ENCODE measurements at places on chromosomes 1 and 21. TPM values are rescaled to one million over a fixed set of nuclear protein-coding genes. Genes with fewer than 3 reads are reported as not detected.

- no peak for DNase-seq
Measured at GRCh38 chr1:199529324-199529723, 498.2 kb upstream of the NR5A2 start.

Gene NKAIN1
- total RNA-seq, result not detected

Gene ZNF683
- 0.19 TPM for total RNA-seq

- DNase-seq, result no peak
Measured at GRCh38 chr21:39400173-39400572, 45.4 kb downstream of the LCA5L start.

DNA sequence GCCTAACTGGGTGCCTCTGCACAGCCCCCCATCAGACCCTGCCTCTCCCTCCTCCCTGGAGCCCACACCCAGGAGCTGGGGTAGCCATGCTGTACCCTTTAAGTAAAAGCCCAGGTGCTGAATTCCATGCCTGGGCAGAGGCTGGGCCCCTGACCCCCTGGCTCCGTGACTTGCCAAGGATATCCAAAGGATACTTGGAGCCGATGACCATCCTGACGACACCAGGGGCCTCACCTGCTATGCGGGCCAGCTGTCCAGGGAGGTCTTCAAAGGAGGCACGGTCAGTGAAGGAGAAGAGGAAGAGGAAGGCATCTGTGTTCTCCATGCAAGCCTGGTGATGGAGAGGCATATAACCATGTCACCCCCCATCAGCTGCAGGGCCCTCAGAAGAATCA lies 4.7 kb downstream of the CPLANE2 start:
- DNase-seq, result no peak

DNA sequence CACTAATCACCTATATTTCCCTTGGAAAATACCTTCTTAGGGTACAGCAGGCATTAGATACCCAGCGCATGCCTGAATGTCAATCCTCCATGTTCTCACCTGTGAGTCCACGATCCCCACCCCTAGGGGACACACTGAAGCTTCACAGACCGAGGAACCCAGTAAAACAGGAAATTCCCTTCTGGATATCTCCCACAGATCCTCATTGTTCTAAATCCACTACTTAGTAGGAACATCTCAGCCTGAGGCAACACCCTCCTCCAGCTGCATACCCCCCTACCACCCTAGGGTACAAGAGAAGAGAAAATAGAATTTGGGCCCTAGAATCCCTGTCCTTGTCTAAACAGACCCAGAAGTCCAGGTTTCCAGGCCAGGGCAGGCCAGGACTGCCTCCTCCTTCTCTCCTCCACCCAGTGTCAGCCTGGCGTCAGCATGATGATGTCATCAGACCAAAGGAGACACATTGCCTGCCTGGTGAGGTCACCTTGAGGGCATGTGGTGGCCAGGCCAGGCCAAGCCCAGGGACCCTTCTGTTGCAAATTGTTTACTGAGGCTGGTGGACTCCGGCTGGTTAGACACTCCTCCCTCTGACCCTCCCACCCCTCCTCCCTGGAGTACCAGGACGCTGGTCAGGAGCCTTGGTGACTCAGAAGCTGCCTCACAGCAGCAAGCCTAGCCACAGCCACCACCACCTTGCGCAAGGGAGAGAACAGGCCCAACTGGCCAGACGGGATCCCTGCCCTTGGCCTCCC lies 6.2 kb downstream of the NECTIN4 start:
- DNase-seq, result peak; percentile 70

Gene KIAA1614
- 0.14 TPM for total RNA-seq

- DNase-seq, result peak; percentile 77
Measured at GRCh38 chr1:52368383-52369172, 2.6 kb upstream of the CC2D1B start.

DNA sequence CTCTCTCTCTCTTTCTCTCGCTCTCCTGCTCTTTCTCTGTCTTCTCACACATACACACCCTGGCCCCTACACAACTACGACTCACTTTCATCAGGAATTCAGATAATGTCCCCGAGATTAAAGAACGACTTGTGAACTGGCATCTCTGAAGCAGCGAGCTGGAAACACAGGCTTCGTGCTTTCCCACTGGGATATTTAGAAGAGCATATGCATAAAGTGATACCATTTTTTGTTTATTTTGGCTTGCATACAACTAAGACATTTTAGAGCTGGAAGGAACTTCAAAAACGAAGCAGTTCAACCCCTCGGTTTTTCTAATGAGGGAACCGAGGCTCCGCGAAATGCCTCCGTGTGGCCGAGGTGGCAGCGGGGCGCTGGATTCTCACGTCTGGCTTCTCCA lies 88.6 kb downstream of the ZBTB18 start:
- DNase-seq, result no peak

- no peak for DNase-seq
Measured at GRCh38 chr1:51729824-51730301, 113.0 kb downstream of the OSBPL9 start.

Gene KRTAP10-9
- total RNA-seq, result not detected

DNA sequence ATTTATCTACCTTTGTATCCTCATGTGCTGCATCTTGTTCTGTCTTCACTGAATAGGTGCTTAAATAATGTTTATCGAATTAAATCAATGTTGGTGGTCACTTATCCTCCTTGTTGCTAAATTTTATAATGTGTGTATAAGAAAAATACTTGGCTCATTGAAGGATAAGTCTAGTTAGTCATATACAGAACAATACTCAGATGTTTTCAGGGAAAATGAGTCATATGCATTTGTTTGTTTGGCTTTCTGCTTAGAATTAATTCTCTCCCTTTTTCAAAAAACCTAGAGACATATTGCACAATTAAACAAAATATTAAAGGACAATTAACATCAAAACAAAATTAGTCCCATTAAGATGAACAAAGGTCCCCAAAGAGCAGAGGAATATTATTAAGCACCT lies 89.0 kb downstream of the UBE2U start:
- DNase-seq, result no peak

DNA sequence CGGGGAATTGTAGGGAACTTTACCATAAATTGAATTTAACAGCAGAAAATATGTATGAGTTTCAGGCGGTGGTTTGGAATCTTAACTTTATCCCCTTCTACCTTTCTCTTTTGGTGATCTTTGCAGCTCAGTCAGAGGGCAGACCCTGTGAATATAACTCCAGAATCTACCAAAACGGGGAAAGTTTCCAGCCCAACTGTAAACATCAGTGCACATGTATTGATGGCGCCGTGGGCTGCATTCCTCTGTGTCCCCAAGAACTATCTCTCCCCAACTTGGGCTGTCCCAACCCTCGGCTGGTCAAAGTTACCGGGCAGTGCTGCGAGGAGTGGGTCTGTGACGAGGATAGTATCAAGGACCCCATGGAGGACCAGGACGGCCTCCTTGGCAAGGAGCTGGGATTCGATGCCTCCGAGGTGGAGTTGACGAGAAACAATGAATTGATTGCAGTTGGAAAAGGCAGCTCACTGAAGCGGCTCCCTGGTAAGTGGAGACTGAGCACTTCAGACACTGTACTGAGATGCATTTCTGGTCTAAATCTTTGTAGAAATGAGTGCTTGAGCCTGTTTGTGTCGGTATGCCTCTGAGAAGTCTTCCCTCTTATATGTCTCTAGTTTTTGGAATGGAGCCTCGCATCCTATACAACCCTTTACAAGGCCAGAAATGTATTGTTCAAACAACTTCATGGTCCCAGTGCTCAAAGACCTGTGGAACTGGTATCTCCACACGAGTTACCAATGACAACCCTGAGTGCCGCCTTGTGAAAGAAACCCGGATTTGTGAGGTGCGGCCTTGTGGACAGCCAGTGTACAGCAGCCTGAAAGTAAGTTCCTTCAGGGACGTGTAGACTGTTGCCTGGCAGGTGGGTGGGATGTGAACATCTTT lies 1.5 kb downstream of the CCN1 start:
- no peak for DNase-seq

DNA sequence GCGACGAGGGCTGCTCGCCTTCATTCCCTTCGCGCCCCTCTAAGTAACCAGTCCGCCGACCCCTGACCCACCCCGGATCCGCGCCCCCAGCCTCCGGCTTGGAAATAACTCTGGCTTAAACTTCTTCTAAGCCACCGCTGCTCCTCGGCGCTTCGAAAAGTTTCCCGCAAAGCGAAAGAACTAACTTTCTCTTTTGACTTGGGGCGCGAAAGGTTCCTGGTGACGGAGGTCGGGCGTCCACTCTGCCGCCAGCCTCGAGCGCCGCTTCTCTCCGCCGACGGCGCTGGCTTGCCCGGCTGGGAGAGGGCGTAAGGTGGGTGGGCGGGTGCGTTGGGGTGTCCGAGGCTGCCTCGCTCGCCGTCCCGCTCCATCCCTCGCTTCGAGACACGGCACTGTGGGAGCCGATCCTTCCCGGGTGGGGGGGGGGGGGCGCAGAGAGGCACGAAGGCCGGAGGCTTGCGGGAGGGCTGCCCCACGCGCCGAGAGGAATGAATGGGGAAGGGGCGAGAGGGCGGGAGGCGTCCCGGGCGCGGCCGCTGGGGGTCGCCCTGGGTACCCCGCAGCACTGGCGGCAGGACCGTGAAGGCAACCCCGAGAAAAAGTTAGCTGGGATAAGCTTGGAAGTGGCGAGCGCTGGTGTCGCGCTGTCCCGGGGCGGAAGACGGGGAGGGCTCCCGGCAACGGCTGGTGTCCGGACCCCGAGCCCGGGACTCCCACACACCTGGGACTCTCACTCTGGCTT lies 569 bp downstream of the ATF3 start:
- DNase-seq, result peak; percentile 70

Gene ARMH1
- 6.0 TPM for total RNA-seq

GRCh38 chr1:15027515-15027986 lies 126.0 kb upstream of the TMEM51 start:
- DNase-seq, result peak; percentile 69

Gene SV2A
- total RNA-seq, result 0.14 TPM

DNA sequence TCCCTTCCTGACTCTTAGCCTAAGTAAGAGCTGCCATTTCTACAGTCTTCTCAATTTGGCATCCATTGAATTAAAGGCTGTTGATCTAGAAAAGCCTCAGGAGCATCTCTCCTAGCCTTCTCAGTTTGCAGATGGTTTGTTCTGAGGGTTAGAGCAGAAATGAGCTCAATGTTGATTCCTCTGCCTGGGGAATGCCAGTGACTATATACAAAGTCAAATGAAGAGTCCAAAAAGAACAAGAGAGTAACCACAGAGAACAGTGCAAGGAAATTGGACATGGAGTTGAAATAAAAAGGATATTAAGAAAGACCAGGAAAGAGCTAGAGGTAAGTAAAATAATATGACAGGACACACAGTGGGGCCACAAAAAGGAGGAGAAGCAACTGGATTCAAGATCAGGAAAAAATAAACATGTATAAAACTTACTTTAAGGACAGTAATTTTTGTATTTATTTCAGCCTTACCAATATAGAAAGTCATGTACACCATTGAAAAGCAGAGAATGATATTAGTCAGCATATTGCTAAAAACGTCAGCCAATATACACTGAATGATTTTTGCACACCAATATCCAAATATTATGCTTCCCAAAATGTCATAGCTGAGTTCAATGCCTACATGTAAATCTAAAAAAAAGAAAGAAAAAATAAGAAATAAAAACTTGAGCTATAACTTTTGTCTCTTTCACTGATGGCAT lies 21.3 kb downstream of the SLC9C2 start:
- no peak for DNase-seq

- DNase-seq, result no peak
Measured at GRCh38 chr1:152013664-152014237, 20.1 kb upstream of the S100A10 start.

Gene PRR9
- total RNA-seq, result not detected

DNA sequence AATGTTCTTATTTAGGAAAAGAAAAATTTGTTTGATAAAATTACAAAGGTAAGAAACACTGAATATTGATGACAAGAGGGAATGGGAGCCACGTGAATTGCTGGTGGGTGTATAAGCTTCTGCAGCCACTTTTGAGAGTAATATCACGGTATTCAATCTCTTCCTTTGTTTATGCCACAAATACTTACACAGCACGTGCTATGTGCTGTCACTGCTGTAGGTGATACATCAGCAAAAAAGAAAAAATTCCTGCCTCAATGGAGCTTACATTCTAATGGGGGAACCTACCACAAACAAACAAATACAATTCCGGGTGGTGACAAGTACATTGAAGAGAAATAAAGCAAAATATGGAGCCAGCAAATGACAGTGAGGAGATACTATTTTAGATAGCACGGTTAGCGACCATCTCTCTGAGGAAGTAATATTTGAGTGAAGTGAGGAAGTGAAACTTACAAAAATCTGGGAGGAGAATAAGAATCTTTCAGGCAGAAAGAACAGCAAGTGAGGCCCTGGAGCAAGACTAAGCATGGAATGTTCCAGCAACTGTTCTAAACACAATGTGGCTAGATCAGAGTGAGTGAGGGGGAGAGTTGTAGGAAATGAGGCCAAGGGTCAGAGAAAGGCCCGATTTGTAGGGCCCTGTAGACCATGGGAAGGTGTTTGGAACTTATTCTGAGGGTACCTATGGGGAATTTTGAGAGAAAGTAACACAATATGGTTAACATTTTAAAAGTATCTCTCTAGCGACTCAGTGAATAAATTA lies 2.6 kb upstream of the FCRLB start:
- no peak for DNase-seq

Gene LAD1
- 26.7 TPM for total RNA-seq

- no peak for DNase-seq
Measured at GRCh38 chr1:56081173-56081572, 498.2 kb downstream of the PLPP3 start.

Gene FAM72A
- total RNA-seq, result 1.4 TPM

Gene NOS1AP
- 7.8 TPM for total RNA-seq

- no peak for DNase-seq
Measured at GRCh38 chr1:219465212-219466093, 147.5 kb downstream of the ZC3H11B start.

Gene SELP
- 2.9 TPM for total RNA-seq

- no peak for DNase-seq
Measured at GRCh38 chr1:244114892-244115291, 63.8 kb downstream of the ZBTB18 start.

DNA sequence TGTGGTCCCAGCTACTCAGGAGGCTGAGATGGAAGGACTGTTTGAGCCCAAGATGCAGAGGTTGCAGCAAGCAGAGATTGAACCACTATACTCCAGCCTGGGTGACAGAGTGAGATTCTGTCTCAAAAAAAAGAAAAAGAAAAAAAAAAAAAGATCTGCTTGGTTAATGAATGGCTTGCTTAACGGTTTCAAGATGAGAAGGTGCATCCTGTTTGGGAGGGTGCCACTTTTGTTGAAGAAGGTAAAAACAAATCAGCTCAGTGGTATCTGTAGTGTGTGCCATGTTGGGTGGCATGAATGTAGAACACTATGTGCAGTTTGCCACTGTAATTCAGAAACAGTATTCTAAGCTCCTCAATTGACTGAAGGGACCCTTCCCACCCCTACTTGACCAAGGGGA lies 94.9 kb upstream of the ETV3 start:
- no peak for DNase-seq

Gene CENPF
- total RNA-seq, result 0.13 TPM

Gene NTNG1
- total RNA-seq, result not detected

- DNase-seq, result no peak
Measured at GRCh38 chr1:25051906-25052305, 121.8 kb upstream of the RUNX3 start.

Gene SPATA45
- total RNA-seq, result not detected

GRCh38 chr1:172338295-172338735 lies 82.2 kb upstream of the C1orf105 start:
- no peak for DNase-seq

Gene ISG15
- 98.7 TPM for total RNA-seq

- no peak for DNase-seq
Measured at GRCh38 chr21:34091607-34092006, 18.2 kb downstream of the MRPS6 start.

GRCh38 chr1:85397490-85398032 lies 67.4 kb downstream of the DDAH1 start:
- no peak for DNase-seq

- no peak for DNase-seq
Measured at GRCh38 chr1:196380316-196380715, 227.9 kb downstream of the KCNT2 start.

All from right lobe of liver (tissue), 6 donors.